ENCODE measurements at places on chromosomes 12 and 14.

DNA sequence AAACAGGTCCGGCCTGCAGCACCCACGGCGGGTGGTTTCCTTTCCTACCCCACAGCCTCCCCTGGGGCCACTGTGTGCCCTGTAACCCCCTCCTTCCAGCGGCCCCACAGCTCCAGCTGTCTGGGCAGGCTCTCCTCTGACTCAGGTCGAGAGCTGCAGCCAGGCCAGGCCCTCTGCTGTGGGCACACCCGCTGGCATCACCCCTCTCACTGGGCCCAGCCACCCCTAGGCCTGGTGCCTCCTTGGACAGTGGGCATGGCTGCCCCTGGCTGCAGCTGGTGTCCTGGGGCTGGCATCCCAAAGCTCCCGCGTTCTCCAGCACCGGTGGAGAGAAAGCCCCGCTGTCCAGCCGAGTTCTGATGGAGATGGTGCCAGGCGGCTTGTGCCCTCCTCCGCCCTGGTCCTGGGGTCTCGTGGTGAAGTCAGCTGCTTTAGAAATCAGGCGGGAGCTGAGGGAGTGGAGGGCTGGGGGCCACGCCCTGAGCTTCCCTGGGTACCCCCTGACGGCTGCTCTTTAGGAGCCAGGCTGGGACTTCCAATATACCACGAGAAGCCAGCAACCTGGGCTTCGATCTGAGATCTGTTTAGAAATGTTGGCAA is 114.9 kb downstream of the KIF26A start:
- DNase-seq, result no peak

DNA sequence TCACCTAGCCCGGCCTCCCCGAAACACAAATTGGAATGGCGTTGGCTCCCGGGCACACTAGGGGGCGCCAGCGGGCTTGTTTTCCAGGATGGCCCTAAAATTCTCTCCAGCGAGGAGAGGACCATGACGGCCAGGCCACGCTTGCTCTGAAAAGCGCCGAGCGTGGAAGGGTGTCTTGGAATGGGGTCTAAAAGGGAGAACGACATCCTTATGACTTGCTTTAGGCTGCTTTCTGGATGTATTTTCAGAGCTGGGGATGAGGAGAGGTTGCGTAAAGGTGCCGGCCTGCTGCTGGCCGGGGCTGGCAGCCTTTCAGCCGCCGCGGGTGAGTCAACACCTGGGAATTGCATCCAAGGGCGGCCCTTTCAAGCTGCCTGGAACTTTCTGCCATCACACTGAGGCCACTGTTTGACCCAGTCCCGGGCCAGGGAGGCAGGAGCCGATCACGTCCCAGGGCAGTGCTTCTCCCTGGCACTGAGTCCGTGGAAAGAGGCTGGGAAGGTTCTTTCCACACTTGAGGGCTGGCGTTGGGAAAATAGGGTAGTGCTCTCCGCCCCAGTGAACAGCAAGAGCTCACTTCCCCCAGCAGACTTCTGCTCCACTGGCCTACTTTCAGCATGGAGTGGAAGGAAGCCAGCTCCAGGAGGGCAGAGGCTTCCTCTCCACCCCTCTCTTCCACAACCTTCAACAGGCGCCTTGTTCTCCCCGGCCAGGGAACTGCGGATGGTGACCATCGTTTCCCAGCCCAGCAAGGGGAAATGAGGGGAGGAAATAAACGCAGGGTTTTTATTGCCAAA is 216.2 kb downstream of the TTC8 start:
- DNase-seq, result peak; percentile 77

- DNase-seq, result no peak
Measured at GRCh38 chr12:132620113-132620898, 1.7 kb downstream of the P2RX2 start.

DNA sequence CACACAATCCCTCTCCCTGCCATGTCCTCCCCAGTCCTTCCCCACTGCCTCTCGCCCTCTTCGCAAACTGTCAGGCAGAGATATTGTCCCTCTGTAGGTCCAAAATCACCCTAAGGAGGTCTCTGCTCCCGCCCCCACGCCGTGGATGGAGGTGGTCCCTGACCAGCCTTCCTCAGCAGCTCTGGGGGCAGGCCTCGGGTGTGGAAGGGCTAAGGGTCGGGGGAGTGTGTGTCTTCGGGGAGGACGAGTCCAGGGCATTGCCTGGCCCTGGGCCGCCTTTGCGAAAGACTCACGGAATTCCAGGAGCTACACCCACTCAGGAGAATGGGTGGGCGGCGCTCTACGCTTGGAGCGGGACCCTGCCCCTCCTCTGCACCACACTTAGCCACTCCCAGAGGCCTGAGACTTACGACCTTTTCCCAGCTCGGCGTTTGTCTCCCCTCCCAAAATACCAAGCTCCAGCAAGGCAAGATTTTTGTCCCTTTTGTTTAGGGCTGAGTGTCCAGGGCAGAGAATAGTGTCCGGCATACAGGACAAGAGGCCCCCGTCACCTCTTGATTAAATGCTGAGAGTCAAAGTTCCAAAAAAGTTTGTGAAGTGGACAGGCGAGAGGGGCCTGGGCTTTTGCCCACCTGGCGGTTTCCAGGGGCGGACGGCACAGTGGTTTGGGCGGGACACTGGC is 881 bp downstream of the PYGL start:
- DNase-seq, result no peak

DNA sequence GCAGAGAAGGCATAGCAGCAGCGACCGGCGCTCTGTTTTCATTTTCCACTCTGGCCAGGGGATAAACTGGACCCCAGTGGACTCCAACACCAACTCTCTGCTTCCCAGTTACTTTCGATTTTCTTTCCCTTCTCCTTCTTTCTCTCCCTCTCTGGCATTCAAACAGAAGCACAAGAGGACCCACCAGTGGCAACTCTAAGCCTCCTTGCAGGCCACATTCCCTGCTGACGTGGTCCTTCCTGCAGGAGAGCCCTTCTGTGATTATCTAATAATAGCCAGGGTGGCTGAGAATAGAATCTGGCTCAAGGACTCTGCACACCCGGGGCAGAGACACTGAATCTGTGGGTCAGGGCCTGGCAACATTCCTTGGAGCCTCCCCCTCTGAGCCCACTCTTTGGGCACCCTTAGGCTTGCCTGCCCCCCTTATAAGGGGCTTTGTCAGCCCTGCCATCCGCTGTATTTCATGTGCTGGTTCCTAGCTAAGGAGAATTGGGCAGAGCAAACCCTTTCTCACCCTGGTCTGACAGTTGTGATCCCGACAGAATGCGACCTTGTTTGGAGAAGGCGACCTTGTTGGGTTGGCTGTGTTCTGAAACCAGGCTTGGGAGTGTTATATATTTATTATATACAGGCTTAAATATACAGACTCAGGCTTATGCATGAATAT is 8.2 kb upstream of the HOXC6 start:
- no peak for DNase-seq

DNA sequence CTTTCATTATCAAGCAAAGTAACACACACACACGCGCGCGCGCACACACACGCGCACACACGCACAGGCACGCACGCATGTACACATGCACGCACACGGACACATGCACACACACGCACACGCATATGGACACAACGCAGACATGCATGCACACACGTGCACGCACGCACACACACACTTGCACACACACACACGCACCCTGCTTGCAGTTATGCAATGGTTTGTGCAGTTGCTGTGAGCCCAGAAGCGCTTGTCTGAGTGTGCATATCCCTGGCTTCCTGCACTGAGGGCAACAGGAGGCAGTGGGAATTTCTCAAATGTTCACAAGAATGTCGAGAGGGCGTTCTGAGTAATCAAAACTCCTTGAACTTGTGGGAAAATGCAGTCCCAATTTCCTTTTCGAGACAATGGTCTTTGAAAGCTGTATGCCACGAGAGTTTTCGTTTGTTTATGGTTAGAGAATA is 41.6 kb downstream of the NFKBIA start:
- DNase-seq, result no peak

DNA sequence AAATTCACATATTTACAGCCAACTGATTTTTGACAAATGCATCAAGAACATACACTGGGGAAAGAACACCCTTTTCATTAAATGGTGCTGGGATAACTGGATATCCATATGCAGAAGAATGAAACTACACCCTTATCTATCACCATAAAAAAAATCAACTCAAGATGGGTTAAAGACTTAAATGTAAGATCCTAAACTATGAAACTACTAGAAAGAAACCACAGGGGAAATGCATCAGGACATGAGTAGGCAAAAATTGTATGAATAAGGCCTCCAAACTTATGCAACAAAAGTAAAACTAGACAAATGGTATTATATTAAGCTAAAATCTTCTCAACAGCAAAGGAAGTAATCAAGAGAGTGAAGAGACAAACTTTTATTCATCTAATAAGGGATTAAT is 242.6 kb downstream of the CPNE8 start:
- peak; percentile 6 for DNase-seq

DNA sequence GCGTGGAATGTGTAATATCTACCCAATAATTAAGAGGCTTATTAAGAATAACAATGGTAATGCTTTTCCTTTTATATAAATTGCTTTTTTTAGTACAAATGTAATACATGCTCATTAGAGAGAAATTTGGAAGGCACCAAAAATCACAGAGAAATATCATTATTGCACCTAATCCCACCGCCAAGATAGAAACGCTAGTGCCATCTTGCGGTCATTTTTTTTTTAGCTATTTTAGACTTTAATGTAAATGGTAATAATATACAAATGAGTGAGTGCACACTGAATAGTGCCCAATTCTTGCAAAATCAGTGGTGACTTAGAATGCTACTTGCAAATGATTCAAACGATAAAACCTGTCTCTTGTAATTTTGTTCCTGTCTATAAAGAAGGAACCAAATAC is 576.8 kb upstream of the TMEM132C start:
- no peak for DNase-seq

DNA sequence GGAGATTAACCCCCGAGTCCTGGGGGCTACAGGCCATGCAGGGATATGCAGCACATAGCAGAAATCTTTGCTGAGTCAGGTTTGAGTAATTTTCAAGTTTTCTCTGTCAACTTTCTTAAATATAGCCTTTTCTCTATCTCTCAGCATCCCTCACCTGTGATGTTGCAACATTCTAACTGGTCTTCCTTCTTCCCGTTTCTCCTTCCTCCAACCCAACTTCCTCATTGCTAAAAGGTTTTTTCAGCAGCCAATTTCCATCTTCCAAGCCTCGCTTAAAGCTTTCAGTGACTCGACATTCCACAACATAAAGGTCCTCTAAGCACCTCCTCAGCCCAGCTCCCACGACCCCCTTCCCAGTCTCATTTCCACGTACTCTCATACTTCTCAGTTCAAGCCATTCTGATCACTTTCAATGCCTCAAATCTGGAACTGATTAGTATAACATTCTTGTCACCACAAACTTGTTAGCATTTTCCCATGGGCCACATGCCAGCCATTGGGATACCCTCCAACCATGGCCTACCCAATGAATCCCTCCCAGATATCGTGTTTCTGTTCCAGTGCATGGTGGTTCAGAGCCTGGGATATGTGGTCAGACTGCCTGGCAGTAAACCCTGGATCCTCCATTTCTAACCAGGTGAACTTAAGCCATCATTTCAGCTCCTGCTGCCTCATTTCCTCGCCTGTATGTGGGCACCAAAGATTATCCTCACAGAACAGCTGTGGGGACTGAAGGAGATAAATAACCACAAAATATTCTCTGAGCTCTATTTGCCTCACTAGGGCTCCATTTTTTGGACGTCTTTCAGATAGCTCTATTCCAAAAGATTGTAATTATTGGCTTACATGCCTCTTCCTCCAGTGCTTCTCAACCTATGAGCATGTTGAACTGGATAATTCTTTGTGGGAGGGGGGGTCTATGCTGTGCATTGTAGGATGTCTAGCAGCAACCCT is 65.8 kb downstream of the KCNK10 start:
- no peak for DNase-seq

- no peak for DNase-seq
Measured at GRCh38 chr12:26717757-26718156, 115.2 kb downstream of the ITPR2 start.

DNA sequence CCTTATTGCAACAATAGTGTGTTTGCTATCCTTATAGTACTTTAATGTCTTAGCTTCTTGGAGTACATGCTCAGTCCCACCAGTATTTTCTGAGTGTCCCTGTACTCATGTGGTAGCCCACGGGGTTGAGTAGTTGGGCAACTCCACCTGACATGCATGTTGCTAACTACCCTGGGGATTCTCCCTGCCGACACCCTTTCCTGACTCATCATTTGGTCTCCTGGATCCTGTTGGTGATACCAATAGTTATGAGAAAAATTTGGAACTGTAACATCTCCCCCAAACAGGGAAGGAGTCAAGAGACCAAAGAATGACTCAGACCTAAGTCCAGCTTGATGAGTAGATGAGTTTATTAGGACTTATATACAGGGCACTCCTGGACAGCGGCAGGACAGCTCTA is 101.6 kb downstream of the BRMS1L start:
- no peak for DNase-seq

GRCh38 chr14:23430723-23431085 is 4.8 kb downstream of the MYH7 start:
- DNase-seq, result peak; percentile 8

- no peak for DNase-seq
Measured at GRCh38 chr12:31017535-31017934, 56.1 kb upstream of the DDX11 start.

DNA sequence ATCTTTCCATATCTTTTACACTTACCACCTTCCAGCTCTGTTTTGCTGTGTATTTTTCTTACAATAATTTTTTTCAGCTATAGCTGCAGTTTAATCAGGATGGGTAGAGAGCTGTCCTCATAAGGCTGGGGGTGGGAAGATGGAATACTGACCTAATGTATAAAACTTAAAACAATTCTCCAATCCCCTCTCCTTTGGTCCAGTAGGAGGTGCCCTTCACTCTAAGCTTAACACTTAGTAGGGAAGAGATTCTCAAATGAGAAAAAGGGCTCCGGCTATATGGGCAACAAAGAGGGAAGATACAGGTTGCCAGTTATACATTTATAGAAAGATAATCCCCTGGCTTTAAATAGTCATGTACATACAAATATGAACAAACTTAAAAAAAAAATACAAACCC is 2.8 kb downstream of the ORMDL2 start:
- no peak for DNase-seq

DNA sequence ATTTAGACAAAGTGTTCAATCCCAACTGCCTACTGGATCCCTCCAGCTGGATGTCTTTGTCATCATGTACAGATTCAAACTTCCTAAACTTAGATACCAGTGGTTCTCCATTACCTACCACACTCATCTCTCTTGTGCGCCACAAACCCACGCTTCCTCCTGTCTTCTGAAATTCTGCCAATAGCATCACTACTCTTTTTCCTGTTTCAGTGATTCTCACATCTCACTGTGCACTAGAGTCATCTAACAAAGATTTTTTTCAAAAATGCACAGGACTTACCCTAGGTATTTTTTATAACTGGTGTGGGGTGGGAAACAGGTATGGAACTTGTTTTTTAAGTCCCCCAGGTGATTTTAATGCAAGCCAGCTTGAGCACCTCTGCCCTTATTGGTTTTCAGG is 5.9 kb downstream of the PSMB5 start:
- no peak for DNase-seq

GRCh38 chr14:51070726-51071125 is 24.2 kb downstream of the TRIM9 start:
- no peak for DNase-seq

- no peak for DNase-seq
Measured at GRCh38 chr14:80381807-80382363, 170.6 kb upstream of the DIO2 start.

GRCh38 chr14:105285174-105285573 is 15.6 kb downstream of the BRF1 start:
- no peak for DNase-seq

GRCh38 chr12:26691234-26691970 is 141.6 kb downstream of the ITPR2 start:
- peak; percentile 85 for DNase-seq
